ENCODE measurements at places on chromosomes 12 and 14.

DNA sequence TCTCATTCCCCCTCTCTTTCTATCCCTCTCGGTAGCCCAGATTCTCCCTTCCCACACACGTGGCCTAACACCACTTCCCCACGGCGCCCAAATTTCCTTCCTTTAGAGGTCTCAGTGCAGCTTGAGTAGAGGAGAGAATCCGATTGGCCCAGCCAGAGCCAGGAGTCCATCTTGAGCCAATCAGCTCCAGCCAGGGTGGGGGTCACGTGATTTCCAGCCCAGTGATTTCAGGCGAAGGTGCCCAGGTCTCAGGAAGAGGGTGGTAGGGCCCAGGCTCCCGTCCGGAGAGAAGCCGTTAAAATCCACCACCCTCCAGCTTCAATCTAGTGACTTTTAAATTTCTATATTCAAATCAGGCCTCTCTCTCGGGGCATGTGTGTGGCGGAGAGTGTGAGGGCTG, 45.2 kb upstream of the MYL2 start:
- DNase-seq, result no peak

- no peak for DNase-seq
These were observed 266.3 kb downstream of the ZFP36L1 start for GRCh38 chr14:68526512-68527091.

- no peak for DNase-seq
These were observed 349.7 kb upstream of the FAR2 start for GRCh38 chr12:28799348-28799747.

DNA sequence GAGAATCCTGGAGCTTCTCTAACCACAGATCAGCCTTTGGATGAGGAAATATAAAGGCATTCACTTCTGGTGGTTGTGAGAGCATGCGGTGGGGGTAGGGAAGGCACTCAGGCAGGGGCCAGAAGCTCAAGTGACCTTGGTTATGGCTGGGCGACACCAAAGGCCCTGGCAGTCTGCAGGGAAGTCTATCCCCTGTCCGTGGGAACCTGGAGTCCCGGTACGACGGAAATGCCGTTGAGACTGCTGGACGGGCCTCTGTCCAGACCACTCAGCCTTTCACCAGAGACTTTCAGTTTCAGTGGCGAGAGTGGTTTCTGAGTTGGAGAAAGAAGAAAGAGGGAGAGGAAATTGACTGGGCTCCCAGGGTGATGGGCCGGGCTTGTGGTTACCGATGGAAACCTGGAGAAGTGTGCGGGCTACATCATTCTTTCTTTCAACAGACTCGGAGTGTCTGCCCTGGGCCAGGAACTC, 20.9 kb downstream of the ISCA2 start:
- no peak for DNase-seq

- no peak for DNase-seq
These were observed 215.5 kb downstream of the CRADD start for GRCh38 chr12:93892423-93893268.

DNA sequence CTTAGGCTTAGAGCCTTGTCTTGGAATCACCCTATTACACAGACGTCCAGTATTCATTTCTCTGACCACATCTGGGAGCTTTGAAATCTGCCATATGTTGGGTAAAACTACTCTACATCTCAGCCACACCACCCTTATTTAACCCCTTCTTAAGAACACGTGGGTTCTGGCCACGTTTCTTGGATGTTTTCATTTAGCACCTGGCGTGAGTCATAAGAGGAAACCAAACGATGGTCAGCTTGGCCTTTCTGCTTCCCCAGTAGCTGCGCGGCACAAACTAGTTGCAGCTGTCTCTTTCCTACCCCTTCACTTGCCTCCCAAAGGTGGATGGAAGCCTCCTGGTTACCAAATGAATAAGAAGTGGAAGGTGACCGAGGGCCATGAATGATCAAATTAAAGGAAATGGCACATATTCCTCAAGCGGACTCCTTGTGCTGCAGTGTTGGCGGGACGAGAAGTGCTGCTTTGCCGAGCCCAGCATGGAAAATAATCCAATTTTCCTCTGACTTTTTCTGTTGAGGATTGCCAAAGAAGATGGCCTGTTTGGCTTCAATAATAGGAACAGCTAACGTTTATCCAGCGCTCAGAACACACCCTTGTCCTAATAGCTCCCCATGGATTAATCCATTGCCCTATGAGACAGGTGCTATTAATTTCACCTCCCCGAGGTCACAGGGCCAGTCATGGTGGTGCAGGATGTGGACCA, 154.1 kb downstream of the ZNF664 start:
- no peak for DNase-seq

GRCh38 chr14:106347890-106348755, 821.7 kb downstream of the TMEM121 start:
- no peak for DNase-seq

- DNase-seq, result no peak
These were observed 2.0 kb upstream of the SDS start for GRCh38 chr12:113405694-113406093.

DNA sequence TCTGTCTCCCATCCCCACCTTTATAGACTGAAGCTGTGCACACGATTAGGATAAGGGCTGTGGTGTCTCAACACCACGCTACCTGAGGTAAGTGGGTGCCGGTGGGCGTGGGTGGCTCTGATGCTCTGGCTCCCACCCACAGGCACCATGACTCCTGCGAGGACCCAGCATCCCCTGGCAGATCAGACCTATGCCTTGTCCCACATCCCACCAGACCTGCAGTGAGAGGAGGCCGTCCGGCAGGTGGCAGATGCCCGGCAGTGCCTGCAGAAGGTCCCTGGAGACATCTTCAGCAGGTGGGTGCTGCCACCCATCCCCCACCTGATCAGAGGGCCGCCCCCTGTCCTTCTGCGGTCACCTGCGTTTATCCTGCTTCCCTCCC, 104.4 kb upstream of the PRB2 start:
- DNase-seq, result no peak

DNA sequence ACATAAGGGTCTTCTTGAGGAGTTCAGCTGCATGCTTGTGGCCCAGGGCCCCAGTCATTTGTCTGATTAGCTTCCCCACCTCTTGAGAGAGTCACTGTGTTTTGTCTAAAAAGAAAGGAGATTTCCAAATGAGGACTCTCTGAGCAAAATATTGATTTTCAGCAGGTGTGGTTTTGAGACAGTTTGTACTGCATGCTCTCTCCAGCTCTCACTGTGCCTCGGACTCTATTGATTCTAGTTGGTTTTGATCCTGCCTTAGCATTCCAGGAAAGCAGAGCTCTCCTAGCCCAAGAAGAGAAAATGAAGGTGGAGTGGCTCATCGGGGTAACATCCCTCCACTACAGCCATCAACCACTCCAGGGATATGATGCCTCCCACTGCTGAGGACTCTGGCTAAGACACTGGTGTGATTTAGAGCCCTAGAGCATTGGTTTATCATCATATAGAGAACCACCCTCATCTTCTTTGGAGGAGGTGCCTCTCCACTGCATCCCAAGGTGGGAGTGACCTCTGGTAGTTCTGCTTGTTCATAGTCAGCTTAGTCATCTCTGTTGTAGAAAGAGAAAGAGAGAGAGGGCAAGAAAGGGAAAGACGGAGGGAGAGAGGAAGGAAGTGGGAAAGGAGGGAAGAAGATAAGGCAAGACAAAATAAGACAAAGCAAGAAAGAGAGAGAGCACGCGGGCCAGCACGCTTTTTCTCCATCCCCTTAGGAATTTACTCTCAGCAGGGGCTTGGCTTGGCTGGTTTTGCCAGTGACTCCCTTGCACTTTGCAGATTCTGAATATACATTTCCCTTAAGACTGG, 365.6 kb downstream of the DPF3 start:
- no peak for DNase-seq

DNA sequence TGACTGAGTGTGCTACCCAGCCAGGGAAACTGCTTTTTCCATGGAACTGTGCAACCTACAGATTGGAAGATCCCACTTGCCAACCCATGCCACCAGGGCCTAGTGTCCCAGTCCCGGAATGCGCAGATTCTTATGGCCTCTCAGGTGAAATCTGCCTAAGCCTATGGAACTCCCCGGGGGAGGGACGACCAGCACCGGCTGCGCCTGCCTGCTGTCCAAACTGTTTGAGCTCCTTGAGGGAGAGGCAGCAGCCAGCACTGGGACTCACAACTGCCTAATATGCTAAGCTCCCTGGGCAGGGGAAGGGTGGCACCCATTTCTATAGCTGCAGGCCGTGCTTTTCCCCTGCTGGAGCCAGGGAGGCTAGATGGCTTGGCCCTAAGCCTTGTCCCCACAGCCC, 92.5 kb upstream of the GZMB start:
- no peak for DNase-seq

DNA sequence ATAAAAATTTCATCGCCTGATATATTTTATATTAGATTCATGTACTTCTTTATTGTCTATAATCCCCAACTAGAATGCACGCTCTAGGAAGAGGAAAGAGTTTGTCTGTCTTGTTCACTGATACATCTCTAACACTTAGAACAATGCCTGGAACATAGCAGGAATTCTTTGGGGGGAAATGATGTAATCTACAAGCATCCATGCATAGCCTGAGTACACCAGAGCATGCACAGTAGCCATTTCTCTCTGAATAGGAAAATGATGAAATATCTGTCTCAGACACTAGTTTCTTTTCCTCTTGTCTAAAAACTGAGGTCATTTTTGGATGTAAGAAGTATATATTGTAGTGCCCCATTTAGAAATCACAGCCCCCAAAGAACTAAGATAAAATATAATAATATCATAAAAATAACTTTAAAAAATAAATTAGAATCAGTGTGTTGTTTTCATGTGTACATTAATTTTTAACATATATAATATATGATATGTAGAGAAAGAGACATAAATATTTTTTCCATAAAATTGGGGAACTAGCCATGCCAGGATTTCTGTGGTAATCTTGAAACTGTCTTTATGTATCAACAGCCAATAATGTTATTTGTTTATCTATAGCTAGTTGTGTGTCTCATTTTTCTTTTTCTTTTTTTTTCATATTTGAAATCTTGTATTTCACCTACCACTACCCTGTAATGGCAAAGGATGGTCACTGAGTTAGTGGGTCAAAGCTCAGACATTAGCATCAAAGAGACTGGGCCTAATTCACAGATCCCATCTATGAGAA, 155.6 kb upstream of the TMCC3 start:
- DNase-seq, result no peak

- DNase-seq, result no peak
These were observed 57.8 kb upstream of the FSCB start for GRCh38 chr14:44564908-44565307.

- DNase-seq, result no peak
These were observed 100.5 kb upstream of the SLC38A2 start for GRCh38 chr12:46472893-46473633.

GRCh38 chr14:100893228-100893601, 10.3 kb downstream of the RTL1 start:
- DNase-seq, result no peak

- DNase-seq, result no peak
These were observed 21.5 kb downstream of the ANAPC5 start for GRCh38 chr12:121330692-121331091.

- DNase-seq, result no peak
These were observed 182.3 kb downstream of the GALC start for GRCh38 chr14:87810711-87811110.

DNA sequence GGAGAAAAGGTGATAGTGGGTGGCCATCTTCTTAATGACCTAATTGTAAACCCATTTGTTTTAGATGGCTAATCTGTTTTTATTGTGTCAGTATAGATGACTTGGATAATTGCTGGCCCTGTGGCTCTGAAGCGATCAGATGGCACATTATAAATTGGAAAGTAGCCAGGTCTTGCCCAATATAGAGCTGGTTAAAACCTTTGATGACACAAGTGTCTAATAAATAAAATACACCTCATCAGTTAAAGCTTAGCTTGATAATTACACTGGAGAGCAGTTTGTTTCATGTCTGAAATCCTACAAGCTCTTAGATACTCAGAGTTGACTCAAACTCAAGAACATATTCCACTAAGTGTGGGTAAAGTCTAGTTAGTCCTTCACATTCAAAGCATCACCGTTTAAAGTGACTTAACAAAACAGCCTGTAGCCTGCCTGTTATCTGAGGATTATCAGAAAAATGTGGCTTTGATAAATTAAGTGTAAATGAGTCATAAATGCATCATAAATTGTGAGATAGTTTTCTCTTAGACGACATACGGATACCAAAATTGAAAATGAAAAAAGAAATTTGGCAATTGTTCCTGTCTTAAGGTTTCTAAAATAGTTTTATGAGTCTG, 280.9 kb downstream of the LRIG3 start:
- DNase-seq, result no peak

- no peak for DNase-seq
These were observed 101.4 kb downstream of the CALM1 start for GRCh38 chr14:90498198-90498597.

- no peak for DNase-seq
These were observed 284.0 kb downstream of the PRKD1 start for GRCh38 chr14:29643433-29644211.

- DNase-seq, result no peak
These were observed 114.5 kb upstream of the NCOR2 start for GRCh38 chr12:124681779-124682391.

- no peak for DNase-seq
These were observed 54.2 kb upstream of the GPATCH2L start for GRCh38 chr14:76097547-76097946.

- DNase-seq, result peak; percentile 92
These were observed 61.7 kb upstream of the BCL2L14 start for GRCh38 chr12:12008931-12009611.

- DNase-seq, result no peak
These were observed 73.0 kb downstream of the RMST start for GRCh38 chr12:97535582-97535981.

- no peak for DNase-seq
These were observed 272.1 kb upstream of the SEL1L start for GRCh38 chr14:81805785-81806184.

GRCh38 chr12:83199069-83199468, 512.4 kb downstream of the TMTC2 start:
- no peak for DNase-seq

DNA sequence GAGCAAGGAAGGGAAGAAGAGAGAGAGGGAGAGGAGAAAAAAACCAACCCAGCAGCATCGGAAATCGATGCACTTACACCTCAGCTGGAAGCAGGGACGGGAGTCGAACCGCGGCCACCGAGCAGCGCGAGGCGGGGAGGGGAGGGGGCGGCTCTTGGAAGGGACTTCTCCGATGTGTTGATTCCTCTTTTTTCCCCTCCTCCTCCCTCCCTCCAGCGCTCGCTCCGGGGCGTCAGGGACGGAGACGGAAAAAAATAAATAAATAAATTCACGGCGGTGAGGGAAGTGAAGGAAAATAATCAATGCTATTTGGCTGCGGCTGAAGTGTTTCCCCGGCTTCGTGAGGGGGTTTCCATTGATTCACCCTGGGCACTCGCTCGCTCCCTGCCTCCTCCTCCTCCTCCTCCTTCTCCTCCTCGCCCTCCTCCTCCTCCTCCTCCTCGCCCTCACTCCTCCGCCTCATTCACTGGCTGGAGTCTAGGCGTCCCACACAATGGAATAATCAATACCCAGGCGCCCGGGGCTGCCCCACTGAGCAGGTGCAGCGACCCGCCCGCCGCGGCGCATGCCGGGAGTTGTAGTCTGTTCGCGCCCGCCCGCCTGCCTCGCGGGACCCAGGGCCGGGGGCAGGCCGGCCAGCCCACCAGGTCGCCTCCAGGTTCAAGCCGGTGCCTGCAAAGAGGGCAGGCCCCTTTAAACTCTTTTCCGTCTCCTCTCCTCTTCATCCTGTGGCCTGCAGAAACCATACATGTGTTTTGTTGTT, at the start of gene ZFHX2:
ZFHX2 (minus strand) TSS at position 500 of the 763 bp plus-strand sequence. CDS start 16,440 bp downstream, outside the sequence.
- DNase-seq, result peak; percentile 59

- no peak for DNase-seq
These were observed 30.6 kb downstream of the ATF7IP start for GRCh38 chr12:14396071-14396470.

All from NCI-H187 treated with DMSO at 0.1 percent for 48 hours (cell line).